Activated T-helper 2 cell treated with anti-CD3 and anti-CD28 coated beads, Interferon-gamma antibody, Interleukin-2, Interleukin-4, amounts not matched to agents 10 μg/mL and 5 μg/mL and 100 μg/mL, durations not matched to agents 14 hours and 24 hours and 36 hours (primary cell): ENCODE measurements at places on chromosomes 3 and 15.

GRCh38 chr3:23987356-23987755, 42.3 kb downstream of the NR1D2 start:
- no peaks in the 10 kb centered on the region for H3K36me3 ChIP-seq
- H3K4me1 ChIP-seq: peaks cover 4% of the 10 kb centered on the region
- no peaks in the 10 kb centered on the region for H3K27me3 ChIP-seq
- H3K4me3 ChIP-seq: no peak overlapping the region
- DNase-seq: no peak
- H3K27ac ChIP-seq: no peak overlapping the region

GRCh38 chr3:122674339-122674738, 6.3 kb upstream of the PARP14 start:
- peaks cover 20% of the 10 kb centered on the region for H3K4me1 ChIP-seq
- H3K27me3 ChIP-seq: no peaks in the 10 kb centered on the region
- no peak for DNase-seq
- H3K4me3 ChIP-seq: no peak overlapping the region
- no peak overlapping the region for H3K27ac ChIP-seq

DNA sequence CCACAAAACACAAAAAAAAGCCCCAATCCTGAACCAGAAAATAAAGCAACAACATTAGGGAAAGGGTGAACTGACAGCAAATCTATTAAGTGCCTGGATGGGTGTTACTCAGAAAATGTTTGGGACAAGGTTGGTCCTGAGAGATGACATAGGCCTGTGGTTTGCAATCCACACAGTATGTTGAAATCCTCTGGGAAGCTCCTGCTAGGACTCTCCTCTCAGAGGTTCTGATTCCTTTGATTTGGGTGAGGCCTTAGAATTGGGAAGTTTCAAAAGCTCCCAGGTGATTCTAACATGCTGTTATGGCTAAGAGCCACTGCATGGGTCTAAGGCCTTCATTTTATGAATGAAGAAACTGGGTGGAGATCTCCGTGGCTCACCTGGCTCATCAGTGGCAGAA, 18.4 kb downstream of the CLDN1 start:
- DNase-seq: no peak
- H3K36me3 ChIP-seq: peaks cover 11% of the 10 kb centered on the region
- H3K4me3 ChIP-seq: no peak overlapping the region
- no peak overlapping the region for H3K27ac ChIP-seq

- DNase-seq: no peak
- no peaks in the 10 kb centered on the region for H3K36me3 ChIP-seq
- H3K4me1 ChIP-seq: no peaks in the 10 kb centered on the region
- no peak overlapping the region for H3K27ac ChIP-seq
Measured at GRCh38 chr3:65342084-65342683, 654.4 kb upstream of the ADAMTS9 start.
